Effector memory CD4-positive, alpha-beta T cell (primary cell): ENCODE measurements at places on chromosomes 2 and 18.

GRCh38 chr18:78679031-78679430 lies 300.6 kb upstream of the SALL3 start:
- H3K27ac ChIP-seq = no peak overlapping the region
- no peak overlapping the region for H3K4me3 ChIP-seq
- no peaks in the 10 kb centered on the region for H3K4me1 ChIP-seq
- no peak for DNase-seq
- H3K36me3 ChIP-seq = no peaks in the 10 kb centered on the region
- no peaks in the 10 kb centered on the region for H3K27me3 ChIP-seq

DNA sequence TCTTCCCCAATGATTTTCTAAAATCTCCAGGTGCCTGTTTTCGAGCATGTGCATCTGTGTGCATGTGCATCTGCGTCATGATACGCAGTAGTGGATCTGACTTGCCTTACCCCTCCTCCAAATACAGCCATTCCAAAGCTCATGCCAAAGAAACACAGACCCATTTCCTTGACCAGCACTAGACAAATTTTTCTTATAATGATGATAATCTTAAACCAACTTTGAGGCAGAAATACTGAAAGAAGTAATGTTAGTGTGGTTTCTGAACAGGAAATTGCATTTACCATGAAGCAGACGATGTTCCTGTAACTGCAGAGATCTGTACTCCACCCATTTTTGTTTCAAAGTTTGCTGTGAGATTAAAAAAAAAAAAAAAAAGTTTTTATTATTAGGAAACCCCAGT lies 25.6 kb downstream of the CYTIP start:
- no peaks in the 10 kb centered on the region for H3K27me3 ChIP-seq
- no peak for DNase-seq
- peak overlapping the region; percentile 80 for H3K27ac ChIP-seq
- peaks cover 77% of the 10 kb centered on the region for H3K36me3 ChIP-seq
- peaks cover 66% of the 10 kb centered on the region for H3K4me1 ChIP-seq

GRCh38 chr2:194015751-194016150 lies 1641.3 kb upstream of the SLC39A10 start:
- H3K27me3 ChIP-seq = no peaks in the 10 kb centered on the region
- H3K4me3 ChIP-seq = no peak overlapping the region
- no peak overlapping the region for H3K27ac ChIP-seq
- H3K4me1 ChIP-seq = no peaks in the 10 kb centered on the region
- DNase-seq = no peak
- no peaks in the 10 kb centered on the region for H3K36me3 ChIP-seq

- H3K4me3 ChIP-seq = no peak overlapping the region
- no peak overlapping the region for H3K27ac ChIP-seq
- H3K27me3 ChIP-seq = no peaks in the 10 kb centered on the region
- DNase-seq = no peak
Measured at GRCh38 chr2:25063876-25064660, 22.2 kb downstream of the EFR3B start.
